Tibial nerve (tissue), 4 donors: ENCODE measurements at places on chromosomes 12 and 14. TPM values are rescaled to one million over a fixed set of nuclear protein-coding genes. Genes with fewer than 3 reads are reported as not detected.

The KSR2 gene
- total RNA-seq = under 0.01 TPM

The MAP3K9 gene
- 0.30 TPM for total RNA-seq

The RNF212B gene
- not detected for total RNA-seq

The TPH2 gene
- total RNA-seq = not detected

The A2M gene
- total RNA-seq = 396 TPM

The TSPAN9 gene
- 15.7 TPM for total RNA-seq

The AKAP3 gene
- total RNA-seq = 0.20 TPM

The RASSF3 gene
- total RNA-seq = 18.3 TPM

The CLEC1B gene
- total RNA-seq = not detected

DNA sequence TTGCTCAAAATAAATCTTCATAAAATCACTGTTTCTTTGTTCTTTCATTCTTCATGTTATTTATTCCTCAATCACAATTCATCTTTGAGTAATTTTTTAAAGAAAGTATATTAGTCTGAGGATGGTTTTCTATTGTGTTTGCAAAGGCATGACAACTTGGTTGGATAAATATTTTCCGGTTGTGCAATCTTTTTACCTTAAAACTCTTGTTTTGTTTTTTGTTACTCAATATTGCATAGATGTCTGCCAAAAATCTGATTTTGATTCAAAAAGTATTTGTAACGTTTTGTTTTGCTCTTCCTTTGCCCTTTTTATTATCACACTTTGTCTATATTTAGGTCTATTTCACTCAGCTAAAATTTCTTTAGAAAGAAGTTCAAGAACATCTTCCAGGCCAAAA is 86.2 kb upstream of the SYT1 start:
- DNase-seq = no peak

GRCh38 chr12:77384941-77385340 is 319.6 kb upstream of the E2F7 start:
- DNase-seq = no peak

DNA sequence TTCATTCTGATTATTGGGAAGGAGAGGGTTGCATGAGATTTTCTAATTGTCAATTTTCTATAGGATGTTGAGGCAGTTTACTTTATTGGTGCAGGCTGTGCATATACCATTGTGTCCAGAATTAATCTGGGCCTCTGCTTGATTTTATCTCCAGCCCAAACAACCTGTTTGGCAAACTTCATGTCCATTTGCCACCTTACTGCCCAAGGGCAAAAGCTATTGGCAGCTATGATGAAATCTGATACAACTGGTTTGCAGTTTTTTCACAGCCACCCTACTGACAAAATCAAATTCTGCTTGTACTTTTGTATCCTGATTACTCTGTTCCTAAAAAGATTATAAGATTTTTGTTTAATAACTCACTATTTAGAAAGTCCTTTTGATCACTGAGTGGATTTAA is 789.2 kb upstream of the FBXO33 start:
- DNase-seq = no peak

DNA sequence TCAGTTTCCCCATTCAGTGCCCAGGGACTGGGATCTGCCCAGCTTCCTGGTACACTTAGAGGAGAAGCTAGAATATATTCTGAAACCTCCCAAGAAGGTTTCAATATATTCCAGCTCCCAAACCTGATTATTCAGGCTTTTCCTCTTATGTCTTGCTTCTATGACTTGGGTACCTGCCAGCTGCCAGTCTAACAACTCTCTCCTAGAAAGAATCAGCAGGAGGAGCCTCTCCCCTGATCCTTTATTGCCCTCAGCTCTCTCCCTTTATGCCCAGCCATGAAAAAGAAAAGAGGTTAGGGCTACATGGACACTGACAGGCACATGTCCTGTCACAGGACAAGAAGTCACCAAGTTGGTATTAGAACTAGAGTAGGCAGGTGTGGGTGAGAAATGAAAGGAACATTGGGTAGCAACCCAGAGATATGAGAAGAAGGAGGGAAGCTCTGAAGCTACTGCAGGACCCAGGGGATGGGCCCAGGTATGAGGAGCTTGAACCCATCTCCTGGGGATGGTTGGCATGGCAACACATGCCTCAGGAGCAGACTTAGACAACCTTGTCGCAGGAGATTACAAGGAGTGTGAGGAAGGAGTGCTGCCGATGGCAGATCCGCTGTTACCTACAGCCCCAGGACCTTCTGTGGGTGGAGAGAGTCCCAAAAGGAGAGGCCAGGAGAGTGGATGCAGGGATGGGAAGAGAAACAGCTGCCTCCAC is 2.0 kb upstream of the CACNB3 start:
- DNase-seq = no peak

- DNase-seq = no peak
These were observed 5.6 kb downstream of the DDX47 start for GRCh38 chr12:12818701-12819100.

DNA sequence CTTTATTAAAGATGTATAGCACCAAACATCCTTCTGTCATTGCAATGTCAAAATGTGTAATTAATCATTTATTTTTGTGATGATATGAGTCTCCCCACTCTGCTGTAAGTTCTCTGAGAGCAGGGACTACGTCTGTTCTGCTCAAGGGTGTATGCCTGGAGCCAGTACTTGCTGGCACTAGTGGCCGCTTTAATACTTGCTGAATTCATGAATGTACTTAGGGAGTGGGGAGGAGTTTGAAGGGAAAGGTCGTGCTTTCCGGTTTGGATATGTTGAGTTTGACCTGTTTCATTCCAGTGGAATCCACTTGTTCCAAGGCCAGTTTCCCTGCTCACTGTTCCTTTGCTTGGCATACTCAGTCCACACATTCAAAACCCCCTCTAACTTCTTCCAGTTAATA is 1.9 kb upstream of the DCAF5 start:
- no peak for DNase-seq

GRCh38 chr14:72607386-72608130 is 286.3 kb downstream of the DPF3 start:
- DNase-seq = no peak

DNA sequence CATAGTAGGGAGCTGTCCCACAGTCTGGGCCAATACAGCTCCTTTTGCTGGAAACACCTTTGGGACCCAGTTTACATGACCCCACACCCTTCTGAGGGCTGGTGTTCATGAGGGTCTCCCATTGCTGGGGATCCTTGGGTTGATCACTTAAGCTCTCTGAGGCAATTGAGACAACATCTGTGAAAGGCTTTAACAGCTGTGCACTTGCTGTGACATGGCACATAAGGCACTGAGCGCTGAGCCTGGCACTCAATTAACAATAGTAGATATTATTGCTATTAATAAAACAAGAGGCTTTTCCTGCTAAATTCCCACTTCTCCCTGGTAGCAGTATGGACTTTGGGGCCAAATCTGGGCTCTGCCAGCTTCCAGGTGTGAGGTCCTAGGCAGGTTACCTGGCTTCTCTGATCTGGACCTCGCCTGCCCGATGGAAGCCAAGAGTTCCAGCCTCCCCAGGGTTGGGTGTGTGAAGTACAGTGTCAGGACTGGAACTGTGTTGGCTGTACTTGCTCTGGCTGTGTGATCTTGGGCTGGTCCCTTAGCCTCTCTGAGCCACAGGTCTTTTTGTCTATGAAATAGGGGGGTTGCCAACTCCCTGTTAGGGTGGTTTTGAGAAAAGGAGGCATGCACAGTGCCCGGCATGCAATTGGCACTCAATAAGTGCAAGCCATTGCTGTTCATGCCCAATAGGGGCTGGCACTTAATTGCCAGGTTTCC is 3.1 kb downstream of the SH2B3 start:
- no peak for DNase-seq

DNA sequence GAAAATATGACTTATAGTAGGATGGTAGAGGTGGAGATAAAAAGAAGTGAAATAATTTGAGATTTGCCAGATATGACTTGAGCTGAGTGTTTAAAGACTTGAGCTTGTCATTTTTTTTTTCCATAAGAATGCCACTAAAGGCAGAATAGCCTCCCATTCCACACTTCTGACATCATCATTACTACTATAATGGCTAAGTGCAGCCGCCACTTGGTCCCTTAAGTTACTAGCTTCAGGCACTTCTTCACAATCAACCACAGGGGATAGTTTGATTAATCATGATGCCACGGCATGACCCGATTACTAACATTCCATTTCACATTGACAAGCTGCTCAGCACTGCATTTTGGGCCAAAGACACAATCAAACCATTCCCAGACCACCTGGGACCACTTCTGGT is 127.9 kb downstream of the EFCAB11 start:
- no peak for DNase-seq

- no peak for DNase-seq
These were observed 11.7 kb downstream of the CINP start for GRCh38 chr14:102351023-102351422.

- no peak for DNase-seq
These were observed 295.5 kb downstream of the RMST start for GRCh38 chr12:97758194-97758501.

- DNase-seq = no peak
These were observed 204.1 kb downstream of the CACNA1C start for GRCh38 chr12:2256915-2257314.

- DNase-seq = no peak
These were observed 462.0 kb downstream of the CCDC91 start for GRCh38 chr12:28652239-28652638.
